ENCODE measurements at places on chromosomes 1 and 21. TPM values are rescaled to one million over a fixed set of nuclear protein-coding genes. Genes with fewer than 3 reads are reported as not detected.

The TPTE gene
- not detected for total RNA-seq

The PERM1 gene
- total RNA-seq = 0.10 TPM

The KIRREL1 gene
- total RNA-seq = 297 TPM

The SLC2A5 gene
- total RNA-seq = 1.6 TPM

The CAMK2N1 gene
- total RNA-seq = 35.8 TPM

The IL24 gene
- not detected for total RNA-seq

The EPHA8 gene
- not detected for total RNA-seq

The FCRL1 gene
- total RNA-seq = not detected

The RNU1-1 gene
- total RNA-seq = under 0.01 TPM

The FH gene
- 85.8 TPM for total RNA-seq

The CHODL gene
- 0.30 TPM for total RNA-seq

The ADGRL2 gene
- total RNA-seq = 117 TPM

The ZFP69B gene
- 1.2 TPM for total RNA-seq

The C8B gene
- not detected for total RNA-seq

The FCRL4 gene
- total RNA-seq = not detected

The DIO1 gene
- not detected for total RNA-seq

The GLIS1 gene
- total RNA-seq = 0.17 TPM

The NTMT2 gene
- not detected for total RNA-seq

The ACTL8 gene
- total RNA-seq = not detected

The LMX1A gene
- not detected for total RNA-seq

Data from renal cortical epithelial cell (primary cell).